MM.1S (cell line): ENCODE measurements at places on chromosomes 16 and 17.

DNA sequence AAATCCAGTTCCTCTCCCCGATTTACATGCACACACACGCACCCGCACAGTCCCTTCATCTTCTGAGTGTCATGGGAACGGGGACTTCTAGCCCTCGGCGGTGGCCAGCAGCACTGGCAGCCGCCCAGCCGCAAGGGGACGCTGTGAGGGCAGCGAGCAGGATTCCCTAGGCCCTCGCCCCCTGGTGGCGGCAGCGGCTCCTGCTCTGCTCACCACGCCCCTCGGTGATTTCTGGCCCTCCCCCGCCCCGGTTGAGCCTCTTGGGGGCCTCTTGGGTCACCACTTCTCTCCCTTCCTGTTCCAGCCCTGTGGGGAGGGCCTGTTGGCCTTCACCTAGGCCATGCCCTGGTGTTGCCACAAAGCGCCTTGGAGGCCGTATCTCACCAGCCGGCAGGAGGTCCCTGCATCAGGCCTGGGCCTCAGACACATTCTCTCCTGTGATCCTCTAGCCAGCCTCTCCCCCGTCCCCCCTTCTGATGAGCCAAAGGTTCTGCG lies 75.2 kb upstream of the KSR1 start:
- peak; percentile 68 for DNase-seq

DNA sequence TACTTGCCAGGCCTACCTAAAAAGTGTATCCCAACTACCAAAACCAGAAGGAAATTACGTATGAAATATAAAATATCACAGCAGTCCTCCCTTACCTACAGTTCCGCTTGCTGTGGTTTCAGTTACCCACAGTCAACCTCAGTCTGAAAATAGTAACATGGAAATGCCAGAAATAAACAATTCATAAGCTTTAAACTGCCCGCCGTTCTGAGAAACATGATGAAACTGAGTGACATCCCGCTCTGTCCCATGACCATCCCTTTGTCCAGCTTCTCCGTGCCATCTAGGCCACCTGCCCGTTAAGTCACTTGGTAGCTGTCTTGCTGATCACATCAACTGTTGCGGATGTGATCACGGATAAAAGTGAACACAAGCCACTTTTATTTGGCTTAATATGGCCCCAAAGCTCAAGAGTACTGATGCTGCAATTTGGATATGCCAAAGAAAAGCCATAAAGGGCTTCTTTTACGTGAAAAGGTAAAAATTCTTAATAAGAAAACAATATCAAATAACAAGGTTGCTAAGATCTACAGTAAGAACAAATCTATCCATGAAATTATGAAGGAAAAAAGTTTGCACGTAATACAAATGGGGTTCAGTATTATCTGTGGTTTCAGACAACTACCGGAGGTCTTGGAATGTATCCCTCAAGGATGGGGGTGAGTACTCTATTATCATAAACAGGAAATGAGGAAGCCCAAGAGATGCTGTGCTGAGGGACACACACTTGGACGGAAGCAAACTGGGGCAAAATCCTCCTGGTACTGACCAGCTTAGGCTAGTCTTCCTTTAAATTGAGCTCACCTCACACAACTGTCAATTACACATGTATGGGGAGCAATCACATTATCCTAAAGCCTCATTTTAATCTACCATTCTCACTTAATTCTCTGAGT lies 8.2 kb downstream of the USP22 start:
- DNase-seq, result peak; percentile 85

GRCh38 chr17:58059141-58059540 lies 24.1 kb upstream of the DYNLL2 start:
- no peak for DNase-seq

GRCh38 chr17:8137645-8138373 lies 13.9 kb upstream of the HES7 start:
- no peak for DNase-seq

- DNase-seq, result peak; percentile 42
These were observed 532 bp downstream of the KDM6B start for GRCh38 chr17:7834542-7834956.

DNA sequence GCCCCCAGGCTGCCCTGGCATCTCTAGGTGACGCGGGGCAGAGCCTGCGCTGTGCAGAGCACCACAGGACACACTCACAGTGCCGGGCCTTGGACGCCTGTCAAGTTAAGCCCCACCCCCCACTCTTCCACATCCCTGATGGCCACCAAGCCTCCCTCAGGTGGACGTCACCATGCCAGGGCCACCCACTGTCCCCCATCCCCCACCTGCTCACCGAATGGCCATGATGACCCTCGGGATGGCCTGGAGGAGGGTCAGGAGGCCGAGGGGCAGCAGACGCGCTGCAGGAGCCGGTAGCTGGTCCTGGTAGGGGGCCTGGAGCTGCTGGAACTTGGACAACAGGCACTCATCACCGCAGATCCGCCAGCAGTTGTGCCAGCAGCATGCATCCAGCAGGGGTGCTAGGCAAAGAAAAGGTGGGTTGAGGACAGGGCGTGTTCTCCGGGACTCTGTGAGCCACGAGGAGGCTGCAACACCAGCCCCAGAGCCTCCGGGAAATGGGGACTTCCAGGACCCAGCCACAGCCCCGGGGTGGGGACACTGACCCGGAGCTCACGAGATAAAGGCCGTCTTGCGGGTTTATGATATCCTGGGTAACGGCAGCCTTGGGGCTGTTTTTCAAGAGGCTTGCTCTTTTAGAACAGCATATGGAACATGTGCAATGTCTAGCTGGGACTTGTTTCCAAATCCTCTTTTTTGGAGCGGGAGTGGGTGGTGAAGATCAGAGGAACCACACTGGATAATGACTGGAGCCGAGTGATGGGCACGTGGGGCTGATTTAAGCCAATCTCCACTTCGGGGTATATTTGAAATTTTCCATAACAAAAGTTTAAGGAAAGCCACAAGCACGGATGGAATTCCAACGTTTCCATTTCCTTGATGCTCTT lies 11.4 kb downstream of the C16orf95 start:
- no peak for DNase-seq

DNA sequence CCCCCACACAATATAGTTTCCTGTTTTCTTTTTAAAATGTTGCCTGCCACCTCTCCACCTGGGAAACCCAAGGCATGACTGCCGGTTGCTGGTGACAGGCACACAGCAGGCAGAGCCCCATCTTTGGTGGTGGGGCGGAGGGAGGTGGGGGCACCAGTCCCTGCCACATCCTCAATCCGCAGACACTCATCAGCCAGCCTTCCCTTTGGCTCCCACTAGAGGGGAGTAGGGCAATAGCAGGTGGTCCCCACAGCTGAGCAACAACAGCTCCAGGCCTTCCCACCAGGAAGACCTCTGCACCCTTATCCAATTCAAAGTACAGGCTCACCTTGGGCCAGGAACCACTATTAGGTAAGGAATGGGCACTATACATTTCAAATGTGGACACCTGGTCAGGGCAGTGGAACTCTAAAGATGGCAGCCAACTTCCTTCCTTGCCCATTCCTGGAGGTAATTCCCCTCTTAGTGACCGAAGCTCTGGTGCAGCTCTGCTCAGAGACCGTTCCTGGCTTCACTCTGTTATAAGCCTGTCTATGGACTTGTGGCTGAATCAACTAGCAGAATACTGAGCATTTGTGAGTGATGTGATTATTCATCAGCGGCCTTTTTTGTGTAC lies 13.9 kb downstream of the RECQL5 start:
- peak; percentile 45 for DNase-seq

GRCh38 chr17:28726226-28726626 lies at the start of gene TLCD1:
Gene TLCD1, minus strand, starts transcription at chr17:28726233. Its CDS starts 136 bp downstream, at chr17:28726097.
- peak; percentile 70 for DNase-seq

- DNase-seq, result peak; percentile 41
These were observed 87.8 kb upstream of the CDH5 start for GRCh38 chr16:66278604-66279262.

DNA sequence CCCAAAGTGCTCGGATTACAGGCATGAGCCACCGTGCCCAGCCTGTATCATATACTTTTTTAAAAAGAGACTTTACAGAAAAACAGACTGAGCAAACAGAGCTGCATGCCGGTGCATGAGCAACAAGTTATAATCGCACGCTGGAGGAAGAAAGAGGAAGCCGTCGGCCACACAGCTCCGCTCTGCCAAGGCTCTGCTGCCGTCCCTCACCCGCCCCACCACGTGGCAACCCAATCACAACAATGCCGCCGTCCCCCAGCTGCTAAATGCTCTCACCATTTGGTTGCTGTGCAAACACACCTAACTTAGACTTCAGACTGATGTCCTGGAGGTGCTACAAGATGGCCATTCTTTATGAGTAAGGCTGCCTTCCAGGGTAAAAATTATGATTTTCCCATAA lies 83.5 kb downstream of the ADCY9 start:
- no peak for DNase-seq

DNA sequence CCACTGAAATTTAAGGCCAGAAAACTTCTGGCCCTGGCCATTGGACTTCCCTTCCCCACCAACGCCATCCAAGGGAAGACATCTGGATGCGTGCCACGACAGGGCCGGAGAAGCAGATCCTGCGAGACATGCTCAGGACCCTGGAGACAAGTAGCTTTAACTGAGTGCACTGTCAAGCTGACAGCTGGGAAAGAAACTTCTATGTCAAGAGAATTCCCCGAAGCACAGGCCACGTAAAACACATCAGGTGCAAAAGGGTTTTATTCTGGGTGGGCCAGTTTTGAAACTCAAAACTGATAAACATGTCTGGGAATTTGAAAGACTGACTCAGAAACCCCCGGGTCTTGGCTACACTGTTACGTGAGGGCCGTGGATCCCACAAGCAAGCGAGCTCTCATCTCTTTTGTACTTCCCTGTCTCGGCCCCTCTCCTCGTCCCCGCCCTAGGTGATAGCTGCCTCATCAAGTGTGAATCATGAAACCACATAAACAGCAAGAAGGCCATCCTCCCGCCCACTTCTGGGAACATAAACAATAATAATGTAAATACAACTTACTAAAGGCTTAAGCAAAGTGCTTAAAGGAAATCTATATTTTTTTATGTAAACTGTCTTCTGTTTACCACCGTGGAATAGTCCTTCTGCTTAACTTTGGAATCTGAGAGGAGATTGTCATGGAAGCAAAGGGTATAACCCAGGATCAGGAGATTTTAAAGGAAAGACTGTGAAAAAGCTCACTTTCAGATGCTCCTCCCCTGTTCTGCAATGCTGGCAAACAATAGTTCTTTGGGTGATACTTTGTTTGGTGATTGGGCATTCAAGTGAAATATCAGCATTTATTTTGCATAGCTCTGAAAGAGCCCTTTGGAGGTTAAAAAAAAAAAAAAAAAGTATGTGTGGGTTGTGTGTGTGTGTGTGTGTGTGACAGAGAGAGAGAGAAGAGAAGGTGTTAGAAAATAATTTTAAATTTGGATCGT lies 406.0 kb upstream of the MAF start:
- DNase-seq, result no peak

DNA sequence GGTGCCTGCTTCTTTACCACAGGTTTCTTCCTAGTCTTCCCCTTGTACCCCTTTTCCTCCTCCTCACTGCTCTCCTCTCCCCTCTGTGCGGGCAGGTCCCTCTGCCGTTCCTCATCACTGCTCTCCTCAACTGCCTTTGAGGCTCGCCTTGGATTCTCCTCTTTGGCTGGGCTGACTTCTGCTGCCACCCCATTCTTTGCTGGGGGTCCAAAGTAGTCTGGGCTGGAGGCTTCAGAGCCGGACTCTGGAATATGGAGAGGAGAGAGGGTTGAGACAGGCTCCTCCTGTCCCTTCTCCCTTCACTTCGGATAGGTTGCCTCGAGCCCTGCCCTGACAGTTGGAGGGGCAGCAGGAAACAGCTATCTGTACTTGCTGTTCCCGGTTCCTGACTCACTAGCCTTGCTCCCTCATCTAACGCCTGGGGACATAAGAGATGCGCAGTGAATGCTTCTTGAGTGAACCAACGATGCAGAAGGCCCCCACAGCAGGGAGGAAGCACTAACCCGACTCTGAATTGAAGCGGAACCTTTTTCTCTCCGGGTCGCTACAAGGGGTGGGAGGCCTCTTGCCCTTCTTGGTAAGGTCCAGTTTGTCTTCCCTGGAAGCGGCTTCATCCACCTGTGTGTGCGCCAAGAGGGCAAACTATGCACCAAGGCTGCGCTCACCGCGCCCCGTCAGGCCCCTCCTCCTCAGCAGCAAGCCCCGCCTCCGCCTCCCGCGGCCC lies 655 bp downstream of the HIRIP3 start:
- no peak for DNase-seq

DNA sequence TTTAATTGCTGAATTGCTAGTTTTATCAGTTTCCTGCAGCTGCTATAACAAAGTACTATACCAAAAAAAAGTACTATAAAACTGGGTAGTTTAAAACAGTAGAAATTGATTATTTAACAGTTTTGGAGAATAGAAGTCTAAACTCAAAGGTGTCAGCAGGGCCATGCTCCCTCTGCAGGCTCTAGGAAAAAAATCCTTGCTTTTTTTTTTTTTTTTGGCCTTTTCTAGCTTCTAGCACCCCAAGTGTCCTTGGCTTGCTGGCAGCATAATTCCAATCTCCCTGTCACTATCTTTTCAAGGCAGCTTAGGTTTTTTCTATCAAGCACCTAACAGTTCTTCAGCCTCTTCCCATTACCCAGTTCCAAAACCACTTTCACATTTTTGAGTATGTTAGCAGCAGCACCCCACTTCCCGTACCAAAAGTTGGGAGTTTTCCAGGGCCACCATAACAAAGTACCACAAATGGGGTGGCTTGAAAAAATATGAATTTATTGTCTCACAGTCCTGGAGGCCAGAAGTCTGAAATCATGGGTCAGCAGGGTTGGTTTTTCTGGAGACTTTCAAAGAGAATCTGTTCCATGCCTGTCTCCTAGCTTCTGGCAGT lies 37.4 kb downstream of the BPTF start:
- no peak for DNase-seq

GRCh38 chr17:65455154-65455971 lies 106.1 kb downstream of the AXIN2 start:
- DNase-seq, result no peak

- no peak for DNase-seq
These were observed 21.4 kb downstream of the CDH5 start for GRCh38 chr16:66387817-66388332.

DNA sequence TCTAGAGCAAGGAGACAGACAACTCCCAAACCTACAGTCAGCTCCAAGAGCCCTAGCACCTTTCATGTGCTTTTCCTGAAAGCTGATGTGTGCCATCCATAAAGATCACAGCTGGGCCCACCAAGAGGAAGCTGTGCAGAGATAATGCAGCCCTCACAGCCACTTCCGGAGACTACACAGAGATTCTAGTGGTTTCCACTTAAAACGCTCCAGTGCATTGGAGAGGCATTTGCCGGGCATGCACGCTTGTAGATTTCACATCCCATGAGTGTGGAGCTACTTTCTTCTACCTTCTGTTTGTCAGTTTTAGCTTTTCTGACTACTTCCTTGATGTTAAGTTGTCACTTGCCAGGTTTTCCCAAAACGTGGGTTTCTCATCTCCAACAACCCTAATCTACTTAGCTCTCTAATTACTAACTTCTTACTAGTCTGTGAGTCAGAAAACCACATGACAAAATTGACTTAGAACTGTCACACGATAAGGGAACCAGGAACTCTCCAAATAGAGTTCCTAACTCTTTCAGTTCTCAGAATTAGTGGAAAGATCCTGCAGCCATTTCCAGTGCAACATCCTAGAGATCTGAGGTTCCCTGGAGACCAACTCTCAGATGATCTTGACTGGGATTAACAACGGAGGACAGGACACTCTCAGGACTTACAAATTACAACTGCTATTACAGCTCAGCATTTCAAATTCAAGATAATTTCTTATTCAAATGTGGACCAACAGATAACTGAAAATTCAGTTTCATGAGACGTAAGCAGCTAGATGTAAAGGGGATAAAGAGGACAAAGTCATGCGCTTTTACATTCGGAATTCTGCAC lies 28.6 kb downstream of the PMP22 start:
- no peak for DNase-seq
